Stimulated activated CD8-positive, alpha-beta memory T cell treated with anti-CD3 and anti-CD28 coated beads, Interleukin-4, amount 100 ng/mL, for 4 hours (primary cell): ENCODE measurements at places on chromosomes 6 and 20.

- DNase-seq, result no peak
Measured at GRCh38 chr20:61601853-61602252, 349.8 kb downstream of the CDH4 start.

DNA sequence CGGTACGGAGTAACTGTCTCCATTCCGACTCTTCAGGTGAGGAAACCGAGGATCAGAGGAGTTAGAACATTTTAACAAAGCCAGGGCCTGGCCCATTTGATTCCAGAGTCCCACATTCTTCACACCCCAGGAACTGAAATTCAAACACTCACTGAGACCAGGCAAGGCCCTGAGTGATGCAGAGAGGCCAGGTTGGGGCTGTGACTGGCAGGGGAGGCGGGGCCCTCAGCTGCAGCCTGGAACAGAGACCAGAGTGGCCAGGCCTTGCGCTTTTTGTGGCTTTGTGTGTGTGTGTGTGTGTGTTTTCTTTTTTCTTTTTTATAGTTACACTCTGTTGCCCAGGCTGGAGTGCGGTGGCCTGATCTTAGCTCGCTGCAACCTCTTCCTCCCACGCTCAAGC, 57.2 kb downstream of the BCAS4 start:
- DNase-seq, result no peak

- DNase-seq, result no peak
Measured at GRCh38 chr6:38207375-38207774, 387.8 kb downstream of the ZFAND3 start.

DNA sequence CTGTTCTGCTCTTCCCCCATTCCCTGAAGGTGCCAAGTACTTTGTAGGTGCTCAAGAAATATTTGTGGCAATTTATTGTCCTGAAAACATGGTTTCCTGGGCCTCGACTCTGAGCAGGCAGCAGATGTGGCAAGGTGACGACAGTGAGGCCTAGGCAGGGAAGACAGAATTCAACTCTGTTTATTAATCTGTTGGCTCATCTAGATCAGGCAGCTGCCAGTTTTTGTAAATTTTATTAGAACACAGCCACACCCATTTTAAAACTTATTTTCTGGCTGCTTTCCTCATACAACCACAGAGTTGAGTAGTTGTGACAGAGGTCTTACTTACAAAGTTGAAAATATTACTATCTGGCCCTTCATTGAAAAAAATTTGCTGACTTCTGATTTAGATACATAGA, 24.5 kb downstream of the MAPK14 start:
- DNase-seq, result no peak

- DNase-seq, result no peak
Measured at GRCh38 chr6:22164236-22164635, 132.6 kb downstream of the PRL start.

DNA sequence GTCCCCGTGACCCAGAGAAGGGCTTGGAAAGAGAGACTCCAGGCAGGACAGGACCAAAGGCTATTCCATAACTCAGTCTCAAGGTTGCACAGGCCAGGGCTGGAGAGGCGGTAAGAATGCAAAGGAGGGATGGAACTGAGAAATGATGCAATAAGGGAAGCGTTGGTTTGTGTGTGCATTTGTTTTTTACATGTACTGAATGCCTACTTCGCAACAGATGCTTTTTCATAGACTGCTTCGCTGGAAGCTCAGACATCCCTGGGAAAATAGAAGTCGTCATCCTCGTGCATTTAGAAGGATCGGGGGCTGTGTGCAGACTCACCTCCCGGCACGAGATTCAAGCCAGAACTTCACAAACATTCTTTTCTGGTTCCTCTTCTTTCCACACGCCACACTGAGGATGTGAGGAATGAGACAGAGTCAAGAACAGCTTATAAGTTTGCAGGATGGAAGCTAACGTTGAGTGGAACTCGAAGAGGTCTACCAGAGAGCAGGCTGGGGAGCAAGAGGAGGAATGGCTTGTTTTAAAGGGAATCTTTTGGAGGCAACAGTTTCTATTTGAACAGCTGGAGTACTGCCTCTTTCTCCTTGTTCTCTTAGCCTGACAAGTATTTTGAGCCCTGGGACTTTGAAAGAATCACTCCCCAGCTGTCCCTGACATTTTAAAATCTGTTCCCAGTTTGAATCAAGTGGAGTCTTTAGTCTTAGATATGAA, 19.3 kb upstream of the LY86 start:
- no peak for DNase-seq
